ENCODE measurements at places on chromosomes 5 and 9. TPM values are rescaled to one million over a fixed set of nuclear protein-coding genes. Genes with fewer than 3 reads are reported as not detected.

The SEMA5A gene
- 92.9 TPM for total RNA-seq

The ANKRD18B gene
- 10.3 TPM for total RNA-seq

The CCDC180 gene
- 7.0 TPM for total RNA-seq

GRCh38 chr9:115118879-115119218 is 892 bp upstream of the TNC start:
- no peak for DNase-seq

GRCh38 chr9:7489036-7489435 is 310.5 kb downstream of the DMAC1 start:
- DNase-seq = no peak

- no peak for DNase-seq
Measured at GRCh38 chr9:98667005-98667640, 41.6 kb downstream of the GABBR2 start.

GRCh38 chr9:114606597-114607207 is 4.4 kb upstream of the TMEM268 start:
- DNase-seq = no peak

DNA sequence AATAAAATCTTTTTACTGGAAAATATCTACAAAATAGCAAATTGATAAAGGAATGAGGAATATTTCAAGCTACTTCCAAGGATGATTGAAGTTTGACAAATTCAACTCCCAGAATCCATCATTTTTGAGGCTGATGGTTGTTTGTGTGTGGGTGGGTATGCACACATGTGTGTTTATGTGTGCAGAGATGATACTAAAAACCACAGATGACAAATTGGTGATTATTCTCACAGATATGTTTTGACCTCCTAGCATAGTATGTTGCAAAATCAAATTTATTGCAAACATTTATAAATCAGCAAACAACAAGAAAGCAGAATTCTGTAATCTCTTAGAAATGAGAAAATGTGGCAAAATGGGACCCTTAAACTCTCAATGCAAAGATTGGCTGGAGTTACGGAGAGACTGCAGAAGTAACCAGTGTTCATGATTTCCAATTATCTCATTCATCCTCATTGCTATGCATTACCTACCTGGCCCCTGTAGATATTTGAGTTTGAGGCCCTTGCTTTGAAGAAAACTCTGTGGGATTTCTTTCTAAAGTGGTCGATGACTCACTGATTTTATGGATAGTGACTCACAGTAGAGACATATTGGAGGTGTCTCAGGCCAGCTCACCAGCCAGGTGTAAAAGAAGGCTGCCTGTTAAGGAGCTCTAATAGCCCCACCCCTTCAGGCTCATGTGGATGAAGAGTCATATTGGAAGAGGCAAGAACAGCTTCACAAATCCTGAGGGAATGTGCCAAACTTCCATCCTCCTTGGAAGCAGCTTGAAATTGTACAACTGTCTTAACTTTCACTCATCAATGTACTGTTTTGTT is 44.6 kb upstream of the TMC1 start:
- DNase-seq = no peak

GRCh38 chr9:132268725-132269352 is 85.9 kb downstream of the SETX start:
- peak; percentile 75 for DNase-seq

DNA sequence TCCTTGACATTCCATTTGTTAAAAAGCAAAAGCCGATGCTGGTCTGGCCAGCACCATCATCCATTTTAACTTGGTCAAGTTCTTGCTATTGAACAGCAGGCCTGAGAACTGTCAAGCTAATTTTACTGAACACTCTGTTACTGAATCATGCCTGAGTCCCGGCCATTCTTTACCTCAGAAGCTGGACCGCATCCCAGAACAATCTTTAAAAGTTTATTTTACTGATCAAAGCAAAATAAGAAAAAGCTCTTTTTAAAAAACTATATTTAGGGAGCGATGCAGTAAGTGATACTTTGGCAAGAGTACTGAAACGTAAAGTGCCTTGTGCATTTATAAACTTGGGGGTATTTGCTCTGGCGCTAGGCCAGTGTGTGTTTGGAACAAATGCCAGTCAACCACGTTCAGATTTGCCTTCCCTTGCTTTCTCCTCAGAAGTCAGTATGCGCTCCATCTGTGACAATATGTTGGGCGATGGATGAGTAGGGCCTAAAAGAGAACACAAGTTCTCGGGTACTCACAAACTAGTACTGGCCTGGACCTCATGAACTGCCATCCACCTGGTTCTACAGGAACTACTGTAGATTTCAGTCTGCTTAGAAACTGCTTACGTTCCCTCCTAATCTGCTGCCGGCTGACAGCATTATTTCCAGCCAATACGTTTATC is 161.9 kb downstream of the MAPKAP1 start:
- no peak for DNase-seq

DNA sequence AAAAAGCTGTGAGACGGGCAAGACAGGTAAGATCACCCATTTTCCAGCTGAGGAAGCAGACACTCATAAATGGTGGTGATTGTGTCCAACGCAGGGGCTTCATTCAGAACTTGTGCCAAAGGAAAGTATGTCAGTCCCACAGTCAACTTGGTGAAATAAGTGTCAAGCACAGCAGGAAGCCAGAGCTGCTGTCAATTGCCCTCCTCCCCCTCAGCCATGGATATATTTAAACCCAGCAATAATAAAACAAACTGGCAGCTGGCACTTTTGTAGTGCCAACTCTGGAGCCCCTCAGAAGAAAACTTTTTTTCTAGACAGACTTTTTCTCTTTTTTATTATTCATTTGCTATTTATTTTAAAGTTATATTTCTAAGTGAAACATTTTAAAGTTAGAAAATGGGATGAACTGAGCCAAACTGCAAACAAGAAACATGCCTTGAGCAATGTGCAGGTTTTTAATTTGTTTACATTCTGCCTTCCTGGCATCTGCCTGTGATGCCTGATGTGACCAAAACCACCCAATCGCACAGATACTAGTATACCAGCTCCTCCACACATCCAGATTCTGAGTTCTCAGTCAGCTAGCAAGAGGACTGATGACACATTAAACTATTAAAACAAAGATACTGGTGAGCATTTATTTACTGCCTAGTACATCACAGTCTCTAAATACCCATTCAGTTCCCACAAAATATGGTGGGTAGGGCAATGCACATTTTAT is 17.0 kb downstream of the DMAC1 start:
- DNase-seq = no peak

DNA sequence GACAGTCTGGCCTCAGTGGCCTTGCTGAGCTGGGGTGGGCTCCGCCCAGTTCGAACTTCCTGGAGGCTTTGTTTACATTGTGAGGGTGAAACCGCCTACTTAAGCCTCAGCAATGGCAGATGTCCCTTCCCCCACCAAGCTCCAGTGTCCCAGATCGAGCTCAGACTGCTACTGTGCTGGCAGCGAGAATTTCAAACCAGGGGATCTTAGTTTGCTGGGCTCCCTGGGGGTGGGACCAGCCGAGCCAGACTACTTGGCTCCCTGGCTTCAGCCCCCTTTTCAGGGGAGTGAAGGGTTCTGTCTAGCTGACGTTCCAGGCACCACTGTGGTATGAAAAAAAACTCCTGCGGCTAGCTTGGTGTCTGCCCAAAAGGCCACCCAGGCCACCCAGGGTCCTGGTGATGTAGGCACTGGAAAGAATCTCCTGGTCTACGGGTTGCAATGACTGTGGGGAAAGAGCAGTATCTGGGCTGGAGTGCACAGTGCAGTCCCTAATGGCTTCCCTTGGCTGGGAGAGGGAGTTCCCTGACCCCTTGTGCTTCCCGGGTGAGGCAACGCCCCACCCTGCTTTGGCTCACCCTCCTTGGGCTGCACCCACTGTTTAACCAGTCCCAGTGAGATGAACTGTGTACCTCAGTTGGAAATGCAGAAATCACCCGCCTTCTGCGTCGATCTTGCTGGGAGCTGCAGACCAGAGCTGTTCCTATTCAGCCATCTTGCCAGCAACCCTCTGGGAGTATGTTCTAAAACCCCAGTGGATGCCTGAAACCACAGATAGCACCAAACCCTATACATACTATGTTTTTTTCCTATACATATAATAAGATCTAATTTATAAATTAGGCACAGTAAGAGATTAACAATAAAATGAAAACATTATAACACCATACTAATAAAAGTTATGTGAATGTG is 95.5 kb downstream of the TMEM161B start:
- no peak for DNase-seq

- DNase-seq = no peak
Measured at GRCh38 chr5:130231786-130232185, 327.5 kb downstream of the CHSY3 start.

GRCh38 chr5:163330723-163331668 is 106.4 kb upstream of the CCNG1 start:
- no peak for DNase-seq

DNA sequence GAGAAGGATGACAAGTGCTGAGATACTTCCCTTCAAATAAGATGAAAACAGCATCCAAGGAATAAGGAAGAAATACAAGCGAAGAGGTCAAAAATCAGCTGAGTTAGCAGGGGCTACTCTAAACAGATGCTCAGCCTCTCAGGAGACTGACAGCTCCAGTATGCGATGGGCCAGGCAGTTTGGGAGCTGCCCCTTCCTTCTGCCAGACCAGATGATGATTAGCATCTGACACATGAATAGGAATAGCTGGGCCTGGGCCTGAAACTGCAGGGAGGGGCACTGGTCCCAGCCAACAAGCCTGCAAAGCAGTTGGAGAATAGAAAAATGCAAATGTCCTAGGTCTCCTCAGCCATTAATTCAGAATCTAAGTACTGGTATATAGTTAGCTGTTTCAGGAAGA is 13.1 kb upstream of the MAP3K1 start:
- DNase-seq = no peak

DNA sequence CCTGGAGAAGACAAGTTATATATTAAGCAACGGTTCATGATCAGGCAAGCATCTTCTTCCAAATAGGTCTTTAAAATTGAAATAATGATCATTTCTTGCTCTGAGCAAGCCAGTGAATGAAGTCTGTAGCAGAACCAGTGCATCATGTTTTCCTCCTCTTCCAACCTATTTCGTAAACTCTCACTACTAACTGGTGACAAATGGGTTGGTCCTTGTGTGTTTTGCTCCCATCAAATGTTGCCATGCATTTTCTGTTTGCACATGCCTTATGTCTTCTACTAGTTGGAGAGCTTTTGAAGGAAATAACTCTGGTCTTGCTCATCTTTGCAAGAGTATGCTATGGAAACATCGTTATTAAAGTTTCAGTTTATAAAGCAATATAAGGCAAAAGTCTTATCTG is 37.2 kb upstream of the SPDL1 start:
- DNase-seq = no peak

- no peak for DNase-seq
Measured at GRCh38 chr5:11596185-11596584, 308.1 kb downstream of the CTNND2 start.

DNA sequence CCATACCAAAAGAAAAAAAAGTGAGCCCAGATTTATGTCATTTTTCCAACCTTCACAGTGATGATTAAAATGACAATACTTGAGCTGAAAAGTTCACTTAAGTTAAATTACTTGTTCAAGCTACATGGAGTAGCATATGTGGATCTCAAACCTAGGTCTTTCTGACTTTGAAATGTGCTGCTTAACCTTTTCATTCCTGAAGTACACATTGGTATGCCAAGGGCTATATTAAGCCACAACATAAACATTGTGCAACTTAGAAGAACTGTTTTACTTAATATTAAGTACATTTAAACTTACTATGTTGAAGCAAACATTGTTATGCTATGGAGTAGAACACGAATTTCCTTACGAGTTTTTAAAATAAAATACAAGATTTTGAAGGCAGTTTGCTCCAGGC is 105.0 kb downstream of the GIN1 start:
- DNase-seq = no peak

- DNase-seq = no peak
Measured at GRCh38 chr5:55066277-55066676, 36.2 kb upstream of the GZMA start.
